ENCODE measurements at places on chromosomes 5 and 9. TPM values are rescaled to one million over a fixed set of nuclear protein-coding genes. Genes with fewer than 3 reads are reported as not detected.

- DNase-seq, result no peak
Observed at GRCh38 chr9:87891754-87892153, 9.1 kb downstream of the SPATA31E1 start.

GRCh38 chr5:1112596-1113331 is 901 bp upstream of the SLC12A7 start:
- no peak for DNase-seq

Gene ADAMTS2
- total RNA-seq, result not detected

Gene CARD6
- total RNA-seq, result 1.7 TPM

Gene TSSK1B
- not detected for total RNA-seq

Gene PCDHGA5
- 0.16 TPM for total RNA-seq

- no peak for DNase-seq
Observed at GRCh38 chr9:70085241-70085640, 41.6 kb downstream of the MAMDC2 start.

DNA sequence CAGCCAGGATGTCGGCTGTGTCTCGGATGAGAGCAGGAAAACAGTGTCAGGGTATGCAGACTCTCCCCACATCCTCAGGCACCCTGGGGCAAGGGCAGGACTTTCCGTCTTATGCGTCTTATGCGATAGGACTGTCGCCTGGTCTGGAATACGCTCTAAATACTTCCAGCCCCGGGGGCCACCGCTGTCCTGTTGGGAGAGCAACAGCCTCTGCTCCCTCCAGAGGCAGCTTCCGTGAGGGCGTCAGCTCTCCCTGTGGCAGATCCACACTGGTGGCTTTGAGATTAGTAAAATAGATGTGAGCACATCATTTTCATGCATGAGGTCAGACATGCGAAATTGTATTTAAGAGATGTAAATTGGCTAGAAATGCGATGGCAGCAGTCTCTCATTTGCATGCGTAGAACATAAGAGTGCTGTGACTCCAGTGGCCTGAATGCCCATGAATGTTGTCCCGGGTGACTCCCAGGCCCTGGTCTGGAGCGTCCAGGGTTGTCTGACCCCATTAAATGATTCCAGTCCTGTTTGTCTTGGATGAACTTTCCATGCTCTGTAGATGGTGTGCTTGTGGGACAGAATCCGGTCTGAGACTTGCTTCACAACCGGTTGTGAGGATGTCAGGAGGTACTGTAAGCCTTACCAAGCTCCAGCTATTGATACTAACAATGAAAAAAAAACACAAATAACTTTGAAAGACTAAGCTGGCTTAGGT is 228.2 kb downstream of the SYK start:
- DNase-seq, result no peak

Gene BSPRY
- total RNA-seq, result 0.32 TPM

DNA sequence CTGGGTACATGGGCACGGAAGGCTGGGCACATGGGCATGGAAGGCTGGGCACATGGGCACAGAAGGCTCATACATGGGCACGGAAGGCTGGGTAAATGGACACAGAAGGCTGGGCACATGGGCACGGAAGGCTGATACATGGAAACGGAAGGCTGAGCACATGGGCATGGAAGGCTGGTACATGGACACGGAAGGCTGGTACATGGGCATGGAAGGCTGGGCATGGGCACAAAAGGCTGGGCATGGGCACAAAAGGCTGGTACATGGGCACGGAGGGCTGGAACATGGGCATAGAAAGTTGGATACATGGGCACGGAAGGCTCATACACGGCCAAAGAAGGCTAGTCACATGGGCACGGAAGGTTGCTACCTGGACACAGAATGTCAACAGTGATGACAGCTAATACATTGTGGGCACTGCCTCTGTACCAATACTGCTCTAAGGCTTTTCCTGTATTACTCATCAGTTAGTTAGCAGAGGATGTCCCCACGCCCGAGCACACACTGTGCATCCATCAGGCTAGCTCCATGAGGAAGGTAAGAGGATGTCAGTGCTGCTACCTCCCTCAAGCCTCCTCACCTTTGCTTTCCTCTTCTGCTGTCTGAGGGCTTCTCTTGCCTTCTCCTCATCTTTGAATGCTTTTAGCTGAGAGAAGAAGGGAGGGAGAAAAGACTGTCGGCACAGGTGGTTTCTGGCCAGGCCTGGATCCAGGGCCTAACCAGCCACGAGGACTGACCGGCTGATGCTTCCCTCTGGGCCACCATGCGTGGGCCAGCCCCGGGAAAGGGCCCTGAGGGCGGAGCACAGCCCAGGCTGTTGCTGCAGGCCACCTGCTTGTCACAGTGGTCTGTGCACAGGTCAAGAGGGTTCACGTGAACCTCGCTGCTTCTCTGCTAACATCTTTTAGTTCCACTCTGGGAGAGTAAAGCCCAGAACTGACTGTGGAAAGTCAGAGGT is 14.3 kb downstream of the GPX3 start:
- no peak for DNase-seq

GRCh38 chr9:79757074-79757473 is 185.3 kb downstream of the TLE4 start:
- DNase-seq, result no peak

Gene IDNK
- total RNA-seq, result 5.0 TPM

DNA sequence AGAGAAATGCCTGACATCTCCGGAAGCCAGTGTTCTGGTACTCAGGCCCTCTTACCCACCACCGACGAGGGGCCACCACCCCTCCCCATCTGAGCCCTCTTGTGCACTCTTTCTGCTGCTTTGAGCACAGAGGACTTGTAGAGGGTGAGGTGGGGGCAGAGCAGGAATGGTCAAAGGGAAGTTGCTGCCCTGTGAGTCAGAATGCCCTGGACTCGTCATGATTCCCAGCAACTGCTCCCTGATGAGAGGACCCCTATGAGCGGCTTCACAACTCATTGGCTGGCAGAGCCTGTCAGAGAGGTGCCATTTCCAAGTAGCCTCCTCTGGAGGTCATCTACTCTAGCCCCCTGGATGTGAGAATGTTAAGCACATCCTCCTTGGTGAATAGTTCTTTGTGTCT is 845 bp downstream of the ECSCR start:
- DNase-seq, result no peak

Gene CYSRT1
- not detected for total RNA-seq

Data from T-helper 17 cell (primary cell).